ENCODE measurements at places on chromosomes 6 and 20.
A peak's percentile ranks its signal among the peaks of the same experiment; 100 is the strongest.

- DNase-seq = peak; percentile 88
Measured at GRCh38 chr6:72363844-72364740, 257.8 kb upstream of the KCNQ5 start.

DNA sequence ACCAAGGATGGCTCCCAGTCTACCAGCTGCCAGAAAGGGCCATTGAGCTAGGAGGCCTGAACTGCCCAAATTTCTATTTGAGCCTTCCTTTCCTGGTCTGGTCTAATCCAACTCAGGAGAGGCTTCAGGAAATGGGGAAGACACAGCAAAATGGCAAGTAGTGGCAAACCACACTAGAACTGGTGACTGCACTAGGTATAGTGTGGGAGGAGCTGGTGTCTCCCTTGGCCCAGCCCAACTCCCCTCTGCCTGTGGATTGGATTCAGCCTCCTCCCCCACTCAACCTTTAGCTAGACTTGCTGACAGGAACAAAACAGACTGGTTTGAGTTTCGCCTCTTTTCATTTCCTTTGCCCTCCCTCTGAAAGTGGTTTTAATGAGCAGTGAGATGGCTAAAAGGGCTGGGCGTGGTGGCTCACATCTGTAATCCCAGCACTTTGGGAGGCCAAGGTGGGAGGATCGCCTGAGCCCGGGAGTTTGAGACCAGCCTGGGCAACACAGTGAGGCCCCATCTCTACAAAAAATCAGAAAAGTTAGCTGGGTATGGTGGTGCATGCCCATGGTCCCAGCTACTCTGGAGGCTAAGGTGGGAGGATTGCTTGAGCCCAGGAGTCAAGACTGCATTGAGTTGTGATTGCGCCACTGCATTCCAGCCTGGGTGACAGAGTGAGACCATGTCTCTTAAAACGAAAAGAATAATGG, 17.5 kb downstream of the MRPS18A start:
- DNase-seq = no peak

GRCh38 chr6:86937219-86938079, at the start of gene HTR1E:
Gene HTR1E (plus strand): TSS chr6:86937528. CDS start chr6:87015335, 77,807 bp downstream.
- DNase-seq = no peak

GRCh38 chr6:32752580-32752979, 10.8 kb downstream of the HLA-DQB2 start:
- no peak for DNase-seq

DNA sequence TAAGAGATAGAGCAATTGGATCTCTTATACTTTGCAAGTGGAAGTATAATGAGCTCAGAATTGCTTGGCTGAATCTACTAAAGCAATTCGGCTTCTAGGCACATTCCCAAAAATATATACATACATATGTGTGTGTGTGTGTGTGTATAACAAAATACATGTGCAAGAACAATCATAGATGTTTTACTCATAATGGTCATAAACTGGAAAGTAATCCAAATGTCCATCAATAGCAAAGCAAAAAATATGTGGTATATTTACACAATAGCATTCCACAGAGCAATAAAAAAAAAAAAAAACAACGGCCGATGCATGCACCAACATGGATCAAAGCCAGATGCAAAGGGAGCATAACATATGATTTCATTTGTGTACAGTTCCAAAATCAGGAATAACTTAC, 707.9 kb downstream of the RFPL4B start:
- no peak for DNase-seq

- peak; percentile 47 for DNase-seq
Measured at GRCh38 chr6:35920793-35921732, at the start of gene SRPK1. Gene SRPK1 (minus strand): TSS chr6:35921098. CDS start chr6:35921056, 42 bp downstream.
